ENCODE measurements at places on chromosomes 16 and 17.
A peak's percentile ranks its signal among the peaks of the same experiment; 100 is the strongest.

DNA sequence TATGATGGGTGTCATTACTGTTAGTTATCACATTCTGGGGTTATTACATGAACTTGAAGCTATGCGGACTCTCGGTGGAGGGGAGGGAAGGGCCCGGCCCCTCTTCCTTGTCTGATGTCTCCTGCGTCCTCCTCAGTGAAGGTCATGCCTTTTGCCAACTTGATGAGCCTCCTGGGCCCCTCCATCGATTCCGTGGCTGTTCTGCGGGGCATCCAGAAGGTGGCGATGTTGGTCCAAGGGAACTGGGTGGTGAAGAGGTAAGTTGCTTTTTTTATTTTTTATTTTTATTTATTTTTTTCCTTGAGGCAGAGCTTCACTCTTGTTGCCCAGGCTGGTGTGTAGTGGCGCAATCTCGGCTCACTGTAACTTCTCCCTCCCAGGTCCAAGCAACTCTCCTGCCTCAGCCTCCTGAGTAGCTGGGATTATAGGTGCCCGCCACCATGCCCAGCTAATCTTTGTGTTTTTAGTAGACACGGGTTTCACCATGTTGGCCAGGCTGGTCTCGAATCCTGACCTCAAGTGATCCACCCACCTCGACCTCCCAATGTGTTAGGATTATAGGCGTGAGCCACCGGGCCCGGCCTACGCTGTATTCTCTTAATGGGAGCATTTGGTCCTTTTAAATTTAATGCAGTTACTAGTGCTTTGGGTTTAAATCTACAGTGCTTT is 21.6 kb downstream of the POLR3E start:
- peak; percentile 20 for DNase-seq

GRCh38 chr17:12537436-12537835 is 128.3 kb upstream of the MYOCD start:
- DNase-seq, result no peak

GRCh38 chr17:79574656-79575055 is 36.2 kb downstream of the RBFOX3 start:
- DNase-seq, result no peak

- peak; percentile 88 for DNase-seq
Measured at GRCh38 chr17:41548844-41549595, 20.9 kb upstream of the KRT19 start.

DNA sequence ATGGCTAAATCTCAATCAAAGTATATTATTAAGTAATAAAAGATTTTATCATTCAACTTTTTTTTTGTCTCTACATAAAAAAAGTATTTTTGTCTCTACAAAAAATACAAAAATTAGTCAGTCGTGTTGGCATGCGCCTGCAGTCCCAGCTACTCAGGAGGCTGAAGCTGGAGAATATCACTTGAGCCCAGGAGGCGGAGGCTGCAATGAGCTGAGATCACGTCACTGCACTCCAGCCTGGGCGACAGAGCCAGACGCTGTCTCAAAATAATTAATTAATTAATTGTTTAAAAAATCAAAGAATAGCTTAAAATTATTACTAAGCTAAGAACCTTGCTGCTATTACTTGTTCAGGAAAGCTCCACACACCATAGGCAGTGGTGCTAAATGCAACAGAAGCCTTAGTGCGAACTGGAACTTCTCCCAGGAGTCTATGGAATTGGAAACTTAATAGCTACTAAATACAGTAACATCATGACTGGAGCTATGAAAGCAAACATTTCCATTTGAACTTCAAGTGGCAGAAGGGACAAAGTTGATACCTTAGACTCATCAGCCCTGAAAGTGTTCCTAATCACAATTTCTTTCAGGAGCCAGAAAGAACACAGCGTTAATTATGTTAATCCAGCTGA is 22.6 kb downstream of the ADCY9 start:
- DNase-seq, result no peak

- DNase-seq, result no peak
Measured at GRCh38 chr16:75097941-75098901, 18.4 kb downstream of the LDHD start.

DNA sequence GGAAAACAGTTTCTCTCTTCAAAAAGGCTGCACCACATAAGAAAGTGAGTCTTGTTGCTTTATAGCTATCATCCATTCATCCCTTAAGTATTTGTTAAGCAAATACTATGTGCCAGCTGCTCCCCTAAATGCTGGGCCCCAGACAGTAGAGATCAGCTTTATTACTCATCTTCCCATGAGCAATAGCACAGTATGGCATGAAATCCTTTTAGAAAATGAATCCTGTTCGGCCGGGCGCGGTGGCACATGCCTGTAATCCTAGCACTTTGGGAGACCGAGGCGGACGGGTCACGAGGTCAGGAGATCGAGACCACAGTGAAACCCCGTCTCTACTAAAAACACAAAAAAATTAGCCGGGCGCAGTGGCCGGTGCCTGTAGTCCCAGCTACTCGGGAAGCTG is 99.5 kb downstream of the MYO1D start:
- peak; percentile 68 for DNase-seq

DNA sequence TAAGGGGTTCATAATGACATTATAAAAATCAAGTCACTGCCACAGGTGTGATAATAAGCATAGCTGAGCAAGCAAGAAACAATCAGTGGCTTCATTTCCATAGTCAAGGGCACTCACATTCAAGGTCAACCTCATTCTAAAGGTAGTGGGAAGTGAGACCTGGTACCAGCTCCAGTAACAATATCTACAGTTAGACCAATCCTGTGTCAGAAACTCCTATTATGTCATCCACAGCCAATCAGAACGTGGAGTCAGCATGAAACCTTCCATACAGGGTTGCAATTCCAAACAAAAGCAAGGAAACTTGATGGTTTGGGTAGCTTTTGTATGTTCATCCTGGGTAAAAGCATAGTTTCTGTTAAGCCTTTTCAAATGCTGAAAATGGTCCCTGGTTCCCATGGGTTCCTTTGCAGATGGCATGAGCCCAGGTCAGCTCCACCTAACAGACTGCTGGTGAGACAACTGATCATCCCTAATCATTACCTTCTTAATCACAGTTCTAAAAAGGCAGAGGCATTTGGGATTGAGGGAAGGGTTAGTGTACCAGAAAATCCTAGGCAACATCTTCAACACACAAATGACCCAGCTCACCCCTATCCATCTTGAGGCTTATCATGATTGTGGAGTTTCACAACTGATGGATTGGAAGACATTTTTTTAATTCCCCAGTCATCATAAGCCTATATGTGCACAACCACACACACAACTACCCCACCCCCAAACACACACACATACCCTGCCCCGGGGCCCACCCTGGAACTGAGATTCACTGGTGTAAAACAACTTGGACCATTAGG is 30.4 kb downstream of the TEX2 start:
- no peak for DNase-seq

DNA sequence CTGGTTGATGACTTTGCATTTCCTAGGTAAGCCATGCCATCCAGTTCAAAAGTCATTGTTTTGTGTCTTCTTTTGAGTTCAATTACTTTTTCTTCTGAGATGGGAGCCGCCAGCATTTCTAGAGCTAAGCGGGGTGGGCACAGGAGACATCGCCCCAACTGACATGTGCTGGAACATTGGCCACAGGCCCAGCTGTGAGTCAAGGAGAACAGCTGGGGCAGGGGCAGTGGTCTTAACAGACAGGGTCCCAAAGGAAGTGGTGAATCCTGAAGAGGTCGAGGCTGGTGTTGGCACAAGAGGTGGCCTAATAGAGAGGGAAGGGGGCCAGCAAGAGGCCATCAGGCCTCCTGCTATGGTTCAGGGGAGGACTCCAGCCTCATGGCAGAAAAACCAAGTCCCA is 17.1 kb downstream of the RAB11FIP4 start:
- no peak for DNase-seq

All from fibroblast of skin of back (primary cell).